Activated CD8-positive, alpha-beta memory T cell treated with anti-CD3 and anti-CD28 coated beads, Interleukin-2, amount 10 ng/mL, durations not matched to agents 7 days and 5 days (primary cell): ENCODE measurements at places on chromosomes 12 and 14.

- DNase-seq: no peak
Observed at GRCh38 chr14:105910426-105910825, 384.0 kb downstream of the TMEM121 start.

DNA sequence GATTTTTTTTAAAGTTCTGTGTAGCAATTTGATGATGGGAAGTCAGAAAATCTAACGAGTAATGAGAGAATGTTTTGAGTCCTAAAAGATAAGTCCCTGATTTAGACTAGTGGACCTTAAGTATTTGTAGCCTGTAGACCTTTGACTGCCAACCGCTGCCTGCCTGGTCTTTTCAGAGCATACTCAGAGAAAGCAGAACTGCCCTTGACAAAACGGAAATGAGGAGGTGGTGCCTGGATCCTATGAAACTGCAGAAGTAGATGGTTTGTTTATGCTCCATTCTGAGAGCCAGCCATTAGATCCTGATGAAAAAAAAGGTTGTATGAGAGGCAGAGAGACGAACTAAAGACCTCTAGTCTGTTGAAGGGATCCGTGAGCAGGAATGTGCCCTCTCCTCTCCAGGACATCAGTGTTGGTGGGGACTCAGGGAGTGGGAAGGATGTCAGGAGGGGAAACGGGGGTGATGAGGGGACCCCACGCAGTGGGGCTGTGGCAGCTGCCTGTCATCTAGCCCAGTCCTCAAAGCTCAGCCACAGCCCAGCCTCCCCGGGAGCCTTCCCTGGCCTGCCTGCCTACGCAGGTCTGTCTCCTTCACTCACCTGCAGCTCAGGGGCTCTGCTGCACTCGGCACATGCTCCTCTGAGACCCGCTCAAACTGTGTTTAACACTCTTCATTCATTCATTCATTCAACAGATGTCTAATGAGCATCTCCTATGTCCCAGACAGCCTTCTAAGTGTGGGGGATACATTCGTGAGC lies 447.5 kb downstream of the AACS start:
- no peak for DNase-seq

DNA sequence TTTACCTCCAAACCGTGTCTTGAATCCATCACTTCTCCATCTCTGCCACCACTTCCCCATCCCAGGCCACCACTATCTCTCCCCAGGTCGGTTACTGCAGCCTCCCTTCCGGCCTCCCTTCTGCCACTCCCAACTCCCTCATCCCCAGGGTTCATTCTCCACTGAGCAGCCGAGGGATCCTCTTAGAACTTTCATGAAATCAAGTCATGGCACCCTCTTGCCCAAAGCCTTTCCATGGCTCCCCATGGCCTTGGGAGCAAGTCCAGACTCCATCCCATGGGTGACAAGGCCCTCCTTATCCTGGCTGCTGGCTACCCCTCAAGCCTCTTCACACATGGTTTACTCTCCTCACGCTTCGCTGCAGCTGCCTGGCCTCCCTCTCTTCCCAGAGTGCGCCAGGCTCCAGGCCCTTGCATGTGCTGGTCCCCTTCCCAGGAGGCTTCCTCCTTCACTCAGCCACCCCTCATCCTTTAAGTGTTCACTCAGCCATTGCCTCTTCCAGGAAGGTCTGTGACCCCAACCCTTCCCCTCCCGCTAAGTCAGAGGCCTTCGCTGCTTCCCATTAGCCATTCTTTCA lies 17.9 kb upstream of the SH2B3 start:
- DNase-seq: no peak

- no peak for DNase-seq
Observed at GRCh38 chr12:50219544-50219943, 52.4 kb upstream of the CERS5 start.

- DNase-seq: no peak
Observed at GRCh38 chr12:15368812-15369211, 46.5 kb downstream of the PTPRO start.

DNA sequence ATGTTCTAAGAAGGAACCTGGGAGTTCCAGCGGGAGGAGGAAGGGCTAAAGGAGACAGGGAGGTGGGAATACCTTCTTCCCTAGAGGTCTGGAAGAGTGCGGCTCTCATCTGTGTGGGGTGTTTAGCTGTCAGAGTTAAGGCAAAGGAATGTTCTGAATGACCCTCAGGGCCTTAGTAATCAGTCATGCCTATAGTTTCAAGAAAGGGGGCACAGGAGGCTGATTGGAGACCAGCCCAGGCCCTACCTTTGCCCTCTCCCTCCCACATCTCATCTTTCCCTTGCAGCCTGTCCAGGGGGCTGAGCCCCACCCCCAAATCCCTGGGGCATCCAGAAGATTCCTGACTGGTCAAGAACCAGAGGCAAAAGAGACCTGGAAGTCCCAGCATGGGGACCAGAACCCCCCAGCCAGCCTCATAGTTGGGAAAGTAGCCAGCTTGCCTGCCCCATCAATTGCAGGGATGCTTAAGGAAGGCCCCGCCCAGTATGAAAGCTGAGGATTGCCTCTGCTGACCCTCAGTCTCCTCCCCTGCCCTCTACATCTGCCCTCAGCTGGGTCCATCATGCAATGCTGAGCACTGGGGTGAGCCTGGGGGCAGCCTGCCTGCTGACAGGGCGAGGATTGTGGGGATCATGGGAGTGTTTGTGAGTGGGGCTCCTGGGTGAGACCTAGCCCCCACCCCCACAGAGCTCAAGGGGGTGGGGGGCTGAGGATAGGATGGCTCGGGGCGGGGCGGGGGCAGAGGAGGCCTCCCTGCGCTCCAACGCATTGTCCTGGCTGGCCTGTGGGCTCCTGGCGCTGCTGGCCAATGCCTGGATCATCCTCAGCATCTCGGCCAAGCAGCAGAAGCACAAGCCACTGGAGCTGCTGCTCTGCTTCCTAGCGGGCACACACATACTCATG lies 1.8 kb downstream of the GPR162 start:
- DNase-seq: no peak

DNA sequence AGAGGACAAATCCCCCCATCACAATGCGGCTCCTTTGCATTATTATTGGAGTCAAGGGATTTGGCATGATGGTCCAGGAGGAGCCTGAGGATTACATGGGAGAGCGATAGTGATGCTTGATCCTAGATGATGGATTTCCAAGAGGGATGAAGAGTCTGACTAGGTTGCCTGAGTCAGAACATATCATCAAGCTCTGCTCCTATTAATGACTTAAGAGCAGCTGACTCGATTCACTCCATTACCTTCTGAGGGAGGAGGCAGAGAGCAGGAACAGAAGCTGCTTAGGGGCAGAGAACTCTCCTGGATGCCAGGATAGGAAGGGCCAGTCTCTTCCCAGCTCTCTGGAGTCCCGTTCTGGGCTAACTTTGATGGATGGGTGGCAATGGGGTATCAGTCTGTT lies 54.0 kb upstream of the CISTR start:
- no peak for DNase-seq

DNA sequence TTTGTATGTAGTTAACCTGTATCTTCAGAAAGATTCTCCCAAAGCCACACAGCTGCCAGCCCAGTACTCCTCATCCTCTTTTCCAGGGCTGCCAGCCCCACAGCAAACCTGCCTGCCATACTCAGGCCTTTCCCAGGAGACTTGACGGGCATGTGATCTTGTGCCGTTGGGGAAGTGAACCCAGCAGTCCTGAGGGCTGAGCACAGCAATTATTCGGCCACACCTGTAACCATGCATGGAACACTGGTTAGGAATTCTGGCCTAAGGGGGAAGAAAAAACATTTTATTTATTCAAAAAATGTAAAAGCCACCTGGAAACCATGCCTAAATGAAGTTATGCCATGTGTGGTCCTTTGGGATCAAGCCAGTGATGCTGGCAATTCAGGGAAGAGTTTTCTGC lies 145.3 kb downstream of the GRIN2B start:
- no peak for DNase-seq

- no peak for DNase-seq
Observed at GRCh38 chr12:107530701-107531100, 154.9 kb upstream of the PWP1 start.

GRCh38 chr12:98062464-98063245 lies 452.7 kb upstream of the TMPO start:
- no peak for DNase-seq

- no peak for DNase-seq
Observed at GRCh38 chr12:127240249-127240929, 1026.6 kb upstream of the TMEM132C start.

GRCh38 chr14:92481386-92481785 lies 32.2 kb upstream of the RIN3 start:
- no peak for DNase-seq

GRCh38 chr14:81394739-81395138 lies 5.4 kb downstream of the STON2 start:
- DNase-seq: no peak

- DNase-seq: no peak
Observed at GRCh38 chr14:95557832-95558231, 23.0 kb downstream of the GLRX5 start.

GRCh38 chr14:68924186-68925158 lies 54.6 kb downstream of the ACTN1 start:
- DNase-seq: no peak

DNA sequence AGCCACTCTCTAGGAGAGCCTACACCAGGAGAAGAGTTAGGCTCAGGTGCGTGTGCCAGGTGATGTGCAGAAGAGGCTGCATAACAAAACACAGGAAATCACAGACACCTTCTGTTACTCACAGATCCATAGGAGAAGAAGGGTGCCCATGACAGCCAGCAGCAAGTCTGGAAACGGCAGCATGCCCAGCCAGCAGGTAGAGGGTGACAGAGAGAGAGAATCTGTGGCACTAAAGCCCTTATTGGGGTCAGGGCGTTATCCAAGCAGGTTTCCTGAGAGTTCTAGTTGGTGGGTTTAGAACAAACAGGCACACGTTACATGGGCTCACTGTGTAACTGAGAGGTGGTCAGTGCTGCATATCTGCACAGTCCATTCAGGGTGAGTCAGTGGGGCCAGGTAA lies 14.9 kb upstream of the SLC8A3 start:
- no peak for DNase-seq

GRCh38 chr12:111068290-111068689 lies 147.9 kb upstream of the MYL2 start:
- DNase-seq: no peak

DNA sequence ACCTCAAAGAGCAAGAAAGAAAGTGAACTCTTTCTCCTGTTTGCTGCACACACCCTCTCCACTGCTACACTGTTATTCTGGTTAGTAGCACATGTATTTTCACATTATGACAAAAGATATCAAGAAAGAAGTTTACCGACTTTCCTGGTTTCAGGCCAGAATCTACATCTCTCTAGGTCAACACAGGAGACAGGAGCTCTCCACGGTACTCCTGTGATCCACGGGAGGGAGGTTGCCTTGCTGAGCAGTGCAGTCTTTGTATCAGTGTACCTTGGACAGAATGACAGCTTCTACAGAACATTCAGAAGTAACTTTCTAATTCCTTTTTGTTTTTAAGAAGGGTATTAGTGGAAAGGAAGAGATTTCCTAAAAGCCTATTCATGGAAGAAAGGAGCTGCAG lies 805.6 kb downstream of the NRXN3 start:
- no peak for DNase-seq

DNA sequence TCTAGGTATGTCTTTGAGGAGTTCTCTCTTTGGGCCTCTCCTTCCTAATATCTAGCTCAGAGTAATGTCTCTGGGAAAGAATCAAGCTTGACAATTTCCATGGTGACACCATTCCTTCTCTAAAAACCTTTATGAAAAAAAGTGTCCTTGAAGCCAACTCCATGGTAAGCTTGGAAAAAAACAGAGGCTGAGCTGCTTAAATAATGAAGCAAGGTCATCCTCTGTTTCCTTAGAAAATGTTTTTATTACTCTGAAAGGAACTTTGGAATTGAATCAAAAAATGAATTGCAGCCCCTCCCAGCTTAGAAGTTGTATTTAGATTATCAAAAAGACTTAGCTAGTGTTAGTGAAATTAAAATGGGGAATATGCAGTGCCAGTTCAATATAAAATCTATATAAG lies 166.1 kb upstream of the KITLG start:
- no peak for DNase-seq

- no peak for DNase-seq
Observed at GRCh38 chr12:101925935-101926334, 48.6 kb downstream of the DRAM1 start.

DNA sequence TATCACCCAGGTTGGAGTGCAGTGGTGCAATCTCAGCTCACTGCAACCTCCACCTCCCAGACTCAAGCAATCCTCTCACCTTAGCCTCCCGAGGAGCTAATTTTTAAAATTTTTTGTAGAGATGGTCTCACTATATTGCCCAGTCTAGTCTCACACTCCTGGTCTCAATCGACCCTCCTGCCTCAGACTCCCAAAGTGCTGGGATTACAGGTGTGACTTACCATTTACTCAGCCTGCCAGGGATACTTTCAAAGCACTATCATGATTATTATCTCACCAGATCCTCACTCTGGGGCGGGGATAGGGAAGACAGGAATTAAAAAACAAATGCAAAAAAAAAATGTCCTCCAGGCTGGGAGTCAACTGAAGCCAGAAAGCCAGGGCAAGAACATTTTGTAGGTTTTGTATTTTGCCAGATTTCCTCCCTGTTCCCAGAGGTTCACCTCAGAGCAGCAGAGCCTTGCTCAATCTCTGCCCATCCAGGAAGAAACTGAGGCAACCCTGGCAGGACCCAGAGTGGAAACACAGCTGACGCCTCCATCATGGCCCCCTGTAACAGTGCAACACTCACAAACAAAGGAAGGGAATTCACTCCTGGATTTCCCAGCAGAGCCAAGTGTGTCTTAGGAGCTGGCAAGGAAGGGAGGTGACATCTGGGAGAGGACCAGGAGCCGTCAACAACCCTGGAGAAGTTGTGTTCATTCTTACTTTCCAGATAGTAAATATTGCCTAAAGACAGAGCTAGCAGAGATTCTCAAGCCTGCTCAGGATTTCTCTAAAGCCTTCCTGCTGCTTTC lies 73.9 kb downstream of the IRF2BPL start:
- no peak for DNase-seq

GRCh38 chr12:120939523-120939922 lies 35.4 kb upstream of the SPPL3 start:
- DNase-seq: no peak

DNA sequence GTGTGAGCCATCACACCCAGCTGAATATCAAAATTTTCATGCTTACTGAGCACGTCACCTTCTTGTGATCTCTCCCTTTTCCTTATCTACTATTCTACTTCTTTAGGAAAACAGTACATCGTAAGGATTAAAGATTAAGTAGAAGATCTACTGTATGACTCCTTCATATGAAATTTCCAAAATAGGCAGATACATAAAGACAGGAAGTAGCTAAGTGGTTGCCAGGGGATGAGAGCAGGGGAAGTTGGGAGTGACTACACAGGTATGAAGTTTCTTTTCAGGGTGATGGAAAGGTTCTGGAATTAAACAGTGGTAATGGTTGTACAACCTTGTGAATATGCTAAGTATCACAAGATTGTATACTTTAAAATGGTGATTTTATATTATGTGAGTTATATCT lies 36.5 kb upstream of the CERS5 start:
- DNase-seq: no peak
